ENCODE measurements at places on chromosomes 3 and 15.

- DNase-seq: no peak
Measured at GRCh38 chr3:167887096-167887495, 151.6 kb downstream of the SERPINI1 start.

DNA sequence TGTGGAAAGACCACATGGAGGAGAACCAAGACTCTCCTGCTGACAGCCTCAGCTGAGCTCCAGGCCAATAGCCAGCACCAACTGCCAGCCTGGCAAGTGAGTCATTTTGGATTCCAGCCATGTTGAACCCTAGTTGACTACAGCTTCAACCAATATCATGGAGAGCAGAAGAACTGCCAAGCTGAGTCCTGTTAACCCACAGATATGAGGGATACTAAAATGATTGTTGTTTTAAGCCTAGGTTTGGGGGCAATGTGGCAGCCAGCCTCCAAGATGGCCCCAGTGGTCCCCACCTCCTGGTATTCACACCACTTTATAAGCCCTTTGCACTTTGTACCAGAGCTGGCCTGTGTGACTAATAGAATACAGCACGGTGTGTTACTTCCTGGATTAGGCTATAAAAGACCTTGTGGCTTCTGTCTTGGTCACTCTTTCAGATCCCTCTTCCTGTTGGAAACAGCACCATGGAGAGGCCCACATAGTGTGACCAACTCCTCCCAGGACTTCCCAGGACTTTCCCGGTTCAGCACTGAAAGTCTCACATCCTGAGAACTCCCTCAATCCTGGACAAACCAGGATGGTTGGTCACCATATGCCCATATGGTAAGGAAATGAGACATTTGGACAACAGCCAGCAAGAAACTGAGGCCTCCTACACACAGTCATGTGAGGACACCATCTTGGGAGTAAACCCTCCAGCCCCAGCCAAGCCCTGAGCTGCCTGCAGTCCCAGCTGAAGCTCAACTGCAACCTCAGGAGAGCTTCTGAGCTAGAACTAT is 32.4 kb upstream of the CDV3 start:
- no peak for DNase-seq

GRCh38 chr15:90208356-90208755 is 7.2 kb downstream of the SEMA4B start:
- DNase-seq: no peak

DNA sequence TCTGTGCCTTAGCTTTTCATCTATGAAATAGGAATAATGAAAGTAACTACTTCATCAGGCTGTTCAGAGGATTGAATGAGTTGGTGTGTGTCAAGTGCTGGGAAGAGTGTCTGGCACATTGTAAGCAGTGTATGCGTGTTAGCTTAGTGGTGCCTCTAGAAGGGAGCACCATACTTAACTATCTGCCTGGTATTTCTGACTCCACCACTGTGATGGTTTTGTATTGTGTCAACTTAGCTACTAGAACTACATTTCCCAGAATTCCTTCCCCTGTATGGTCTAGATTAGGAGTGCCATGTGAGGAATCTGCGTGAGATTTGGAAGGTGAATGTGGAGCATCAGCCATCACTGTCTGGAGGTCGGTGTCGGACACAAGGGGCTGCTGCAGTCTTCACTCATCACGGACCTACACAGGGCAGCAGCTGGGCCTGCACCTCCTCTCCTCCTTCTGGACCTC is 115.4 kb upstream of the GALNT15 start:
- DNase-seq: no peak

DNA sequence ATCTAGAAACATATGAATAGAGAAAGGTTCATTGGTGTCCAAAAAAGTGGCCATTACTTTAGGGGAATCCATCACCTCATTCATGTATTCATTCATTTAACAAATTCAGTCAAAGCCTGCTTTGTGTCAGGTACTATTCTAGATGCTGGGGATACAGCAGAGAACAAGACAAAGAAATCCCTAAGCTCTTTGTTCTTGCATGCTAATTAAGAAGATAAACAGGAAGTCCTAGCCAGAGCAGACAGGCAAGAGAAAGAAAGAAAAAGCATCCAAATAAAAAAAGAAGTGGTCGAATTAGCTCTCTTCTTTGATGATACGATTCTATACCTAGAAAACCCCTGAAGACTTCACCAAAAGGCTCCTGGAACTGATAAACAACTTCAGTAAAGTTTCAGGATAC is 12.4 kb upstream of the ZMAT3 start:
- DNase-seq: no peak

- DNase-seq: no peak
Measured at GRCh38 chr3:197343656-197344408, 45.4 kb upstream of the DLG1 start.

DNA sequence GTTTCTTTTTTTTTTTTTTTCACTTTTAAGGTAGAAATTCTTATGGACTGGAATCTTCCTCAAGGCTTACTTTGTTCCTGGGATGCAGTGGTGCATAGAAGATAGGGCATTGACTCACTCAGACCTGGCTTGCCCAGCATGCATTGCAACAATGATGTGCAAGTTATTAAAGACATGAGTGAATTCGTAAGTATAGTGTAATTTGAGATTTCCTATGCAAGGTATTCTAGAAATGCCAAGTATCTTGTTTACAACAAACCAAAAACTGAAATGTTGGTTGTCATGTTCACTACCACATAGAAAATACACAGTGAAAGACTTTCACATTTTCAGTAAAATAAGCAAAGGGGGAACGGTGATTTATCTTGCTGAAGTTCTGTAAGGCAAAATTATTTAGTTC is 56.5 kb upstream of the FNDC3B start:
- no peak for DNase-seq

- no peak for DNase-seq
Measured at GRCh38 chr3:65658401-65658800, 380.3 kb downstream of the MAGI1 start.

DNA sequence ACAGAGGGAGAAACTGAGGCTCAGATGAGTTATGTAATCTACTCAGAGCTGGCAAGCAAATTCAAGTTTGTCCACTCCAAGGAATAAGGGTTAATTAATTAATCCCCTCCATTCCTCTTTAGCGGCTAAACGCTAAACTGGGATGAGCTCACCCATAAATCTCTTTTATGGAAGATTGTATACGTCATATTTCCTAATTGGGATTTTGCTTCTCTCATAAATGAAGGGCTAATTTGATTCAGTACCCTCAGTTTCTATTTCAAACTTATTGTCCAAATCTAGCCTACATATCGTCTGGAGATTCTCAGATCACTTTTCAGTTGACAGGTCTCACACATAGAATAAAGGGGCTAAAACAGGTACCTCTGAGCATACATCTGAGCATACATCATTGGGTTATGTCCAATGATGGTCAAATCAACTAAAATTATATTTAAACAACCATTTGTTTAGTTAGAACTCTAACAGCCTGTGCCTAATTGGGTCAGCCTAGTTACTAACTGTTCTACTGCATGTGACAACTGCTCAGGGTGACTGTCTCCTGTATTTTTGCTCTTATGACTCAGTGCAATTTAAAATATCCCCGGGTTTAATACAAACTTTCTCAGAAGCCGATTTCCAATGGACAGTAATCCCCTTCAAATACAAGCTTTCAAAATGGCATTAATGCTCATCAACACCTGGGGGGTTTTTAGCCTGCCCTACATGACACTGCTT is 57.6 kb upstream of the PLXND1 start:
- DNase-seq: no peak

- DNase-seq: no peak
Measured at GRCh38 chr15:77682564-77682963, 49.9 kb upstream of the LINGO1 start.

DNA sequence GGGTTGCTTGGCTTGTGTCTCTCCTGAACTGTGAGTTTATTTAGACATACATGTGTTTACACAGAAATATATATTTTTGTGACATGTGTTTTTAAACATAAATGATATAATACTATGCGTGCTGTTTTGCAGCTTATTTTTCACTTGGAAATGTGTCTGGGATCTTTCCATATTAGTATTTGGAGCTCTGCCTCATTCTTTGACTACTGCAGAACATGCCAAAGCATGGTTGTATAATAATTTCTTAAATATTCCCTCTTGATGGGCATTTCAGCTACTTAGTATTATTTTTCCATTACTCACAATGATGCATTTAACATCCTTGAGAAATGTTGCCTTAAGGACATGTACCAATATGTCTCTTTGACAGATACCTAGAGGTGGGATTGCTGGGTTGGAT is 19.5 kb downstream of the ANAPC13 start:
- DNase-seq: no peak

GRCh38 chr3:155270485-155271342 is 22.8 kb downstream of the STRIT1 start:
- no peak for DNase-seq

- DNase-seq: peak; percentile 33
Measured at GRCh38 chr3:160006282-160007163, 17.9 kb downstream of the IL12A start.

DNA sequence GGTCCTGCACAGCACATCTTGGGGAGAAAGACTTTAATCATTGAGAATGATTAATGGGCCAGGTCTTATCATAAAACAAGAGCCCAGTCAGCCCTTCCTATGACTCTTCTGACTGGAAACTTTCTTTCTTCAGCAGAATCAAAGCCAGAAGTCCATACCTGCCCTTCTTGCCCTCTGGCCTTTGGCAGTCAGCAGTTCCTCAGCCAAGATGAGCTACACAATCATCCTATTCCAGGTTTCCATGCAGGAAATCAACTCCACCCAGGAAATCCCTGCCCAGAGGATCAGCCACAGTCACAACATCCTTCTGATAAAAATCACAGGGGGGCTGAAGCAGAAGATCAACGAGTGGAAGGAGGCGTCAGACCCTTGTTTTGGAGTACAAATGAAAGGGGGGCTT is 26.9 kb downstream of the ZNF589 start:
- DNase-seq: no peak

DNA sequence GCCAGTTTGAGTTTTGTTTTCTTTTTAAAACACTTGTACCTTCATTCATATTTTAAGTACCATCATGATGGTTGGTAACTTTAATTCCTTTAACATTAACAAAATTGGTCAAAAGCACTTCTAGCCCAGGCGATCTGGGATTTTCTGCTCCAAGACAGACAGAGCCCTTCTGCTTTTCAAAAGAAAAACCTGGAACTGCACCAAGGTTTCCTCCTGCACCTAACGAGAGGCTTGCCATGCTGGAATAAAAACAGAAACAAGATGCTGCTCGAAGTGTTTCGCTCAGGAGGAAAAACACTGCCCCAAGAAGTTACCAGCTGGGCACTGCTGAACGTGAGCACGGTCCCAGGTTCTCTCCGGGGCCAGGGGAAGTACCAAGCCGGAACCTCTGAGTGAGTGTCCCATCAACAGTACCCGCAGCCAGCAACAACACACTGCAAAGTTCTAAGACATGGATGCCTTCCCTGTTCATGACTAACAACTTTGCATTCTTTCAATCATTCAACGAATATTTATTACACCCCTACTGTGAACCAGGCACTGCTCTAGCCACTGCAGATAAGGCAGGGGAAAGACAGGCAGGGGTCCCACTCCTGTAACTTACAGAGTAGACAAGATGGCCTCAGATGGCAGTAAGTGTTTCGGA is 98.8 kb downstream of the XXYLT1 start:
- no peak for DNase-seq

GRCh38 chr3:65126527-65127410 is 439.0 kb upstream of the ADAMTS9 start:
- no peak for DNase-seq

DNA sequence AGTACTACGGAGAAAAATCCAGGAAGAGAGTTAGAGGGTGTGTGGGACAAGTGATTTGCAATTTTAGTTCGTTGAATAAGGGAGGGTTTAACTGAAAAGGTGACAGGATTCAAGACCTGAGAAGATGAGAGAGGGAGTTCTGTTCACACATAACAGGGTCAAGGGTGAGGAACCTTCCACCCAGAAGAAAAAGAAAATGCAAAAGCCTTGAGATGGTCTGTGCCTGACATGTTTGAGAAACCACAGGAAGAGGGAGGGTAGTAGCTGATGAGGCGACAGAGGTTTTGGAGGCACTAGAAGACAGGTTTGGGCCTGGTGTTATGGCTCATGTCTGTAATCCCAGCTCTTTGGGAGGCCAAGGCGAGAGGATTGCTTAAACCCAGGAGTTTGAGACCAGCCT is 591 bp upstream of the SLC25A20 start:
- no peak for DNase-seq

GRCh38 chr3:13133471-13133981 is 60.3 kb upstream of the IQSEC1 start:
- DNase-seq: no peak

- peak; percentile 57 for DNase-seq
Measured at GRCh38 chr15:96327155-96327741, 3.3 kb upstream of the NR2F2 start.

DNA sequence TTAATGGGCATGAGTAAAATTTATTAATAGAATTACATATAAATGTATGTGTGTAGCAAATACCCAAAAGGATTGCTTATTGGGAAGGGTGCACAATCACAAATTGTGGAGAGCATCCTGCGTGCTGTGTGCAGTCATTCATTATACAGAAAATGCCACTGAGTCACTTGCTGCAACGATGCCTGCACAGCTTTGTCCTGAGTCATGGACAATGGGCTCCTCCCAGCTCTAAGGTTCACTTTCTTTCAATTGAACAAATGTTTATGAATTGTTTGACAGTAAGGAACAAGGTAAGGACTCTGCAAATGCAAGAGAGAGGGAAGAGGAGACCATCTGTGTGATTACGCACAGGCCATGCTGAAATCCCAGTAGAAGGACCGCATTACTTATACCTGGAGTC is 18.7 kb downstream of the CFAP161 start:
- DNase-seq: no peak

GRCh38 chr15:65856821-65857455 is 12.4 kb upstream of the RAB11A start:
- DNase-seq: peak; percentile 14

- peak; percentile 80 for DNase-seq
Measured at GRCh38 chr3:184284696-184285095, 8.9 kb downstream of the ECE2 start.

GRCh38 chr3:167866331-167866730 is 130.8 kb downstream of the SERPINI1 start:
- no peak for DNase-seq

DNA sequence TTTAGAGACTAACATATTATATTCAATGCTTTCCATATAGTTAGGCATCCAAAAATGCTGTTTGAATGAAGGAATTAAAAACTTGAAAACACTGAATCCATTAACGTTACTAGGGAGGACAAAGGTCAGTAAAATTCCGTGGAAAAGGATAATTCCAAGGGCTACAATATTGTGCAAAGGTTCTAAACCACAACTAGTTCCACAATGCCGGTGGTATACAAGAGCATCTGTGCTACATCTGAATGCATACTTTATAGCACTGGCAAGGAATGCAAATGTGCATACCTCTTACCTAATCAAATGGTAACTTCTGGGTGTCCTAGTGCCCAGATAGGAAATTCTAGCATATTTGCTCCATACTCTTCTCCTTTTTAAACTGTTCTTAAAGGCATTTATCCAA is 2.2 kb downstream of the ICE2 start:
- DNase-seq: no peak

- DNase-seq: no peak
Measured at GRCh38 chr3:4856986-4857385, 122.3 kb upstream of the BHLHE40 start.

- DNase-seq: no peak
Measured at GRCh38 chr3:58661836-58662420, 4.6 kb downstream of the FAM3D start.

GRCh38 chr15:74340150-74340549 is 27.3 kb downstream of the CYP11A1 start:
- DNase-seq: no peak

GRCh38 chr3:136078421-136079364 is 113.2 kb downstream of the PPP2R3A start:
- DNase-seq: peak; percentile 48

Measured in NCI-H1092 treated with DMSO at 0.1 percent for 48 hours (cell line).